Kidney epithelial cell (primary cell): ENCODE measurements at places on chromosomes 11 and 22. TPM values are rescaled to one million over a fixed set of nuclear protein-coding genes. Genes with fewer than 3 reads are reported as not detected.

- no peak for DNase-seq
Measured at GRCh38 chr22:41360126-41360525, 21.6 kb upstream of the TEF start.

DNA sequence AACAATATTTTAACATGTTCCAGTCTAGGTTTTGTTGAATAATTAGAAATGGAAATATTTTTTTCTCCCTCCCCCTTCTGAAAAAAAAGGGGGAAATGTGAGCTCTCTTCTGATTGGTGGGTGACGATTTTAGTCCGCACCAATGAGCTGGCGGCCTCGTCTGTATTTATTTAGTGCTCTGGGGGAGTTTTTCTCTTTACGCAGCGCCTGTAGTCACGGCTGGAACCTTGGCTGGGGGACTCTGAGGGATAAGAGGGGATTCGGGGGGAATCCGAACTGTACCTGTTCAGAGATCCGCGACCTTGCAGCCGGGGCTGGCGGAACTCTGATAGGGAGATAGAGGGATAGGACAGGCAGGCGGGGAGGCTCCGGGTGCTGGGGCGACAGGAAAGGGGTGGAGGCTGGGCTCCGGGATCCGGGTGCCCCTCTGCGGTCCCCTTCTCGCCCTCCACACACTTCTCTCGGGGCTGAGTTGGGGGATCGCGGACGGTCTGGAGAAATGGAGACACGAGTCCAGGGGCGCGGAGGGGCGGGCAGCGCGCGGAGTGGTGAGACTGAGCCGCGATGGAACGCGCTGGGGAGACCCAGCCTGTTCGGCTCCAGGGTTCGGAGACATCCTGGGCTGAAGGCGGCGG, 99.7 kb upstream of the HSD17B12 start:
- no peak for DNase-seq

- DNase-seq, result no peak
Measured at GRCh38 chr11:94131047-94131717, 2.5 kb downstream of the PANX1 start.

DNA sequence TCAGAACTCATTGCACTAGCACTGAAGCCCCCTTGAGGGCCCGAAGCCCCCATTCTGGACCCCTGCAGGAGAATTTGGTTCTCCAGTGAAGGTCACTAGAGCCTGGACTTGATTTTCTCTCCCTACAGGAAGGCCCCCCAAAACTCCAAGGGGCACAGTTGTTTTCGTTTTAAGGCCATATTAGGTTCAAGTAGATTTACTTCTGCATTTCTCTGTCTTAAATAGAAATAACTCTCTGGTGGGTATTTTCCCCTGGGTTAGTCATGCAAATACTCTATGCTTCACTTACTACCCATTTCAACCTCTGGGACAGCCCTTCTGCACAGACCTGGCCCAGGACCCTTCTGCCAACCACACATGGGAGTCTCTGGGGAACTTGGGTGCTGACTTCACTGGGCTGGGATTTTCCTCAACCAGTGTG, 41.6 kb downstream of the WEE1 start:
- peak; percentile 31 for DNase-seq

Gene OR10G4
- not detected in 2 replicates for total RNA-seq

Gene OR4S2
- not detected in 2 replicates for total RNA-seq
